ENCODE measurements at places on chromosomes 11 and 22.

DNA sequence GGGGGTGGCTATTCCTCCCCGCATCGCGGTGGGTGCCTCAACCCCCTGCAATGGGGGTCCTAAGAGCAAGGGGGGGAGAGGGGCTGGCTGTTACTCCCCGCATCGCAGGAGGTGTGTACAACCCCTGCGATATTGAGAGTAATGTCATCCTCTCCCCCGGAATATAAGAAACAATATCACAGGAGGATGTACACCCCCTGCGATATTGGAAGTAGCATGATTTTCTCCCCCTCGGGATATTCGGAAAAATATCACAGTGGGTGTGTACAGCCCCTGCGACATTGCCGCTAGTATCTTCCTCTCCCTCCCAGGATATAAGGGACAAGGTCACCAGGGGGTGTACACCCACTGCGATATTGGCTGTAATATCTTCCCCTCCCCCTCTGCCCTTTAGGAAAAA lies 22.5 kb upstream of the APOL5 start:
- no peak for DNase-seq

GRCh38 chr11:129283141-129283540 lies 91.0 kb upstream of the ARHGAP32 start:
- DNase-seq, result no peak

GRCh38 chr11:38156495-38157146 lies 1558.6 kb upstream of the RAG2 start:
- DNase-seq, result no peak

DNA sequence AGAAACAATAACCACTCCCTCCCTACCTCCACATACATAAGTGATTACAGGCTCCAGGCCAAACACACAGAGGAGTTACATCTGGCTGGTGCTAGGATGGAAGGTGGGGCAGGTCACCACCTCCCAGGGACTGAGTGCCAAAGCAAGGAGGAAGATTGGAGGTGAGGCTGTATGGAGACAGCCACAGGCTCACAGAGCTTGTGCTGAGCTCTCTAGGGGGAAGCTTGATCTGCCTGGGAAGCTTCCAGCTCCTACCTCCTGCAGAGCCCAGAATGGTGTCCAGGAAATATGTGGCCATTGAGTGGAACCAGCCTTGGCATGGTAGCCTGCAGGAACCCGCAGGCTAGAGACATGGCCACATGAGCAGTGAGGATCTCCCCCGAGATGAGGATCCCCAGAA lies 3.6 kb upstream of the MED15 start:
- DNase-seq, result no peak

- no peak for DNase-seq
These were observed 20.5 kb downstream of the SLC1A2 start for GRCh38 chr11:35398881-35399280.

DNA sequence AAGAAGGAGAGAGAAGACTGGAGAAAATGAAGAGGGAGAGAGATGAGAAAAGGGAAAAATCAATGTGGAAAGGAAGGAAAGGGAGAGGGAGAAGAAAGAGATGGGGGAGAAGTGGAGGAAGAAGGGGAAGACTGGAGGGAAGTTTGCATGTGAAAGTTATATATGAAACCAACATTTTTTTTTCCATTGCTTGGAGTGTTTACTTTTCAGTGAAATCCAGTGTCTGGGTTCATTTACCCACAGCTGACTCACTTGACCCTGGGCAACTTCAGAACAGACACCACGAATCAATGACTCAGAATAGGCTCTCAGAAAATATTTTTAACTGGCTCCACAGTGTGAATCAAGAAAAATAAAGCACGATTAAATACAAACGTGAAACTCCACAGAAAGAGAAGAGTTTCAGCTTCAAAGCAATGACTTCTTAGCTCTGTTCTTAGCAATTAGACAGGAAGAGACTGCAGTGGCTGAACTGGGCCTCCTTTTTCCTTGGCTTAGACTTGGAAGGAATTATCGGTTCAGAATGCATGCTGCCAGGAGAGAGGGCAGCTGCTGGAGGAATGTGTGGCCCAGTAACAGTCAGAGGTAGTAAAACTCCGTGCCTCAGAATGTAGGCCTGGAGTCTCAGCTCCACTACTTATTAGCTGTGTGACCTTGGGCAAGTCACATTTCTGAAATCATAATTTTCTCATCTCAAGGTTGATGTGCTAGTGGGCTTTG lies 237.5 kb downstream of the MIAT start:
- peak; percentile 15 for DNase-seq

DNA sequence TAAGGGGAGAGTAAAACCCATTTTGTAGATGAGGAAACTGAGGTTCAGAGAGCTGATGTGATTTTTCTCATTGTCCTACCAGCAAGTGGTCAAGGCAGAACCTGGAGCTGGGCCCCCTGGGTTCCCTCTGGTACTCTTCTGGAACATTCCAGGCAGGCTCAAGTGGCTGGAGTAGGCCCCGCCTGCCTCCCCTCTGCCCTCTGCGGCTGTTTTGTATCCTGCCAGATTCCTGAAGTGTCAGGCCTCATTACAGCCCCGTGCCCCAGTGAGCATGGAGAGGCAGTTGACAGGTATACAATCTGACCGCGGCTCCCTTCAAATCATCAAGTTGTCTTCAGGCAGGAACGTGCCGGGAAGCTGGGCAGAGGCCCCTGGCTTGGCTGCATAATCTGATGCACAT lies 94.6 kb upstream of the CD82 start:
- no peak for DNase-seq

DNA sequence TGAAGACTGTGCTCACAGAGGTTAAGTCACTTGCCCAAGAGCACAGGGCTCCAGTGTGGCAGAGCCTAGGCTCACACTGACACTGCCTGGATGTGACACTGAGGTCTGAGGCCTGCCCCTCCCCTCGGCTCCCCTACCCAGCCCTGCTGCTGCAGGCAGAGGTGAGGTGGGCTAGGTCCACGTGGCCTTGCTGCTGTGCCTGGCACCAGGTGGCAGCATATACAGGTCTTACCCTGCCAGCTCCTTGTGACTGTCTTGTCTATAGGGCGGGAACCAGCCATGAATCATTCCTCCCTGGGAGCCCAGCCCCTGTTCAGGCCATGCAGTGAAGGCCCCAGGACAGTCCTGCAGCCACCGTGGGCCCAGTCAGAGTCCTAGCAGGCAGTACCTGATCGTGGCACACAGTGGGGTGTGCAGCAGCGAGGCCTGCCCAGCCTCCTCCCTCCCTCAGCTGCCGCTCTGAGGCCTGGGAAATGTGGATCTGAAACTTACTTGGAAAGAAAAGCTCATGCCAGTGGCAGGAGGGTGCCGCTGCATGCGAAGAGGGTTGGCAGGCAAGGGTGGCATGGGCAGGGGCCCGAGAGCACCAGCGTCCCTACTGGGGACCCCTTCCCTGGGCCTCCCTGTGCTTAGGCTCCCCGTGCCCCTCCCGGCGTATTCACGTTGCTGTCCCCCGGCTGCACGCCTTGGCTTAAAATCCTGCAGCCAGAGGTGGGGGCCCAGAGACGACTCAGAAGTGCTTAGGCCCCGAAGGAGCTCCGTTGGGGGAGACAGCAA lies 1.2 kb upstream of the CERK start:
- DNase-seq, result peak; percentile 68

- DNase-seq, result no peak
These were observed 30.9 kb downstream of the IGLL1 start for GRCh38 chr22:23549198-23549595.

DNA sequence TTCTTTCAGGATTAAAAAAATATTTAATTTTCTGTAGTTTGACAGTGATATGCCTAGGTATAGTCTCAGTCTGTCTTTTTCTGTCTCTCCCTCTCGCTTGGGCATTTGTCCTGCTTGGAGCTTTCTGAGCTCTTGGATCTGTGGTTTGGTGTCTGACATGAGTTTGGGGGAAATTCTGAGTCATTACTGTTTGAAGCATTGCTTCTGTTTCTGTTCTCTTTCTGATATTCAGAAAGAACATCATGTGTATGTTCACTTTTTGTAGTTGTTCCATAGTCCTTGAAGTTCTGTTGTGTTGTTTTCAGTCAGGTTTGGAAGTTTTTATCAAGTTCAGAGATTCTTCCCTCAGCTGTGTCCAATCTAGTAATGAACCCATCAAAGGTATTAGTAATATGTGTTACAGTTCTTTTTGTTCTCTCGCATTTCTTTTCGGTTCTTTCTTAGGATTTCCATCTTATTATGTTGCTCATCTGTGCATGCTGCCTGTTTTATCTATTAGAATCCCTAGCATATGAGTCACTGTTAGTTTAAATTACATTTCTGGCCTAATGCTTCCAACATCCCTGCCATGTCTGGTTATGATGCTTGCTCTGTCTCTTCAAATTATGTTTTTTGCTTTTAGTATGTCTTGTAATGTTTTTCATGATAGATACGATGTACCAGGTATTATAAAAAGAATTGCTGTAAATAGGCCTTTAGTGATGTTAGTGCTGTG lies 48.4 kb downstream of the DDX10 start:
- DNase-seq, result peak; percentile 41

DNA sequence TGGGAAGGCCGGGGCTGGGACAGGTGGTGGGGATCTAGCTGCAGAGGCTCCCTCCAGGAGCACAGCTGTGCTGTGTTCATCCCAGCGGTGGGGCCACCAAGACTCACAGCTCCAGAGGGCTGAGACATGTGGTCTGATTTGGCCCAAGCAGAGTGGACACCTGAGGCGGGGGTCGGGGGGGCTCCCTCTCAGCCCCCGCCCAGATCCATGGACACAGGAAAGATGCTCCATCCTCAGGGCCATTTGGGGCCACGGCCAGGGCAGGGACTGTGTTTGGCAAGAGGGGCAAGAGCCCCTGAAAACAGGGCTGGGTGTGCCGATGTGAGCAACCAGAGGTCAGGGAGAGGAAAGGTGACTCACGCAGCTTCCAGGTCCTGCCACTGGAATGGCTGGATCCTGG lies 219.4 kb downstream of the BRD1 start:
- DNase-seq, result no peak

DNA sequence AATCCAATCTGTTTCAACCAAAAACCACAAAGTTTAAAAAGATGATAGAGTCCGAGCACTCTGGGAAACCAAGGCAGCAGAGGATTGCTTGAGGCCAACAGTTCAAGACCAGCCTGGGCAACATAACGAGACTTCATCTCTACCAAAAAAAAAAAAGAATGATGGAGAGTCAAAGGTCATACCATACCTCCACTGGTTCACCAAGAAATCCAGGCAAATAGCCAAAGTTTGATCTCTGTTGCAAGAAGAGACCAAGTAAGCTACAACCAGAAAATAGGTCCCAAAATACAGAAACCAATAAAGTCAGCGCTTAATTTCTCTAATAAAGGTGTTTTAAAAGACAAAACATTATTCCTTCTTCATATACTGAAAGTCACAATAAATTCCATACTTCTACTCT lies 13.1 kb downstream of the FAM168A start:
- no peak for DNase-seq

GRCh38 chr22:21826204-21826603 lies 41.2 kb downstream of the MAPK1 start:
- DNase-seq, result no peak

Measured in activated CD4-positive, alpha-beta T cell treated with anti-CD3 and anti-CD28 coated beads, Interleukin-2, amount 50 U/mL, for 16 hours (primary cell).